ENCODE measurements at places on chromosomes 6 and 20. TPM values are rescaled to one million over a fixed set of nuclear protein-coding genes. Genes with fewer than 3 reads are reported as not detected.

GRCh38 chr20:62659488-62660239, 17.4 kb downstream of the SLCO4A1 start:
- DNase-seq = no peak

DNA sequence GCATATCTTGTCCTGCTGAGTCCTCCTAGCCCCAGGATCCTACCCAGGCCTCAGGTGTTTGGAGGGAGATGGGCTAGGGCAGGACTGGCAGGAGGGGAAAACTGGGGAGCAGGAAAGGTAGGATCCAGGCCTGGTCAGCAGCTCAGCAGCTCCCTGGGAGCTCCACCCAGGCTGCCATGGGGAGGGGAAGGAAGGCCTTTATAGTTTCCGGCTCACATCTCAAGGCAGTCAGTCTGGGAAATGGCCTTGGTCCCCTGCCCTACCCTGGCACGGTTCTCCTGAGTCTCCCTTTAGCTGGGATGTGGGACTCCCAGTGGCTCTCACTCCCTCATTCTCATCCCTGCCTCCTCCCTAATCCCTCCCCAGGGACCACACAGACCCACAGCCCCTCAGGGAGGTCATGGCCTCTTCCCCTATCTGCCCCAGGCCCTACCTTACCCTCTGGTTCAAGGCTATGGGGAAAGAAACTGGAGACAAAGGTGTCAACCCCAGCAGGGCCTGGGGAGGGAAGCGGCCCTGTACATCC, 1.6 kb downstream of the SLC44A4 start:
- DNase-seq = no peak

DNA sequence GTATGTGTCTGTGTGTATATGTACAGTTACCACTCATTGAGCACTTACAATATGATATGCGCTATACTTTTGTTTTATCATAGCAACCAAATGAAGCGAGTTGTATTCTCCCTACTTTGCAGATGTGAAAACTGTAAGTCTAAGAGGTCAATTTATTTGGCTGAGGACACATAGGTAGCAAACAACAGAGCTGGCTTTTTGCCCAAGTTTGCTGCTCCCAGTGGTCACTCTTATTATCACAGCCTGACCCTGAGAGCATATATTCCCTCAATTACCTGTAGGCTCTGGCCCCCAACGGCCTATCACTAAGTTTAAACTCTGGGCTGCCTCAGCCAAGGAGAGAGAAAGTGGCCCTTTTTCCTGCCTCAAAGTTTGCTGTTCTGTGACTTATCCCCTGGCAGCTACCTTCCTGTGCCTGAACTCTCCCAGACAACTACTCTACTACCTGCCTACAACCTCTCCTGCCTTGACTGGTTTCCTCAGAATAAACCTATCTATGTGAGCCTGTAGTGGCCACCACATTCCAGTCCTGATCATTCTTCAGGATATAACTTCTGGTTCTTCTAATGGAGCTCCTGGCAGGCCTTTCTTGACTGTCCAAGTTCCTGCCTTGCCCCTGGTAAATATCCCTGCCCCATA, 221.8 kb downstream of the FRK start:
- DNase-seq = no peak

- DNase-seq = no peak
Measured at GRCh38 chr6:1321738-1322137, 9.8 kb downstream of the FOXQ1 start.

DNA sequence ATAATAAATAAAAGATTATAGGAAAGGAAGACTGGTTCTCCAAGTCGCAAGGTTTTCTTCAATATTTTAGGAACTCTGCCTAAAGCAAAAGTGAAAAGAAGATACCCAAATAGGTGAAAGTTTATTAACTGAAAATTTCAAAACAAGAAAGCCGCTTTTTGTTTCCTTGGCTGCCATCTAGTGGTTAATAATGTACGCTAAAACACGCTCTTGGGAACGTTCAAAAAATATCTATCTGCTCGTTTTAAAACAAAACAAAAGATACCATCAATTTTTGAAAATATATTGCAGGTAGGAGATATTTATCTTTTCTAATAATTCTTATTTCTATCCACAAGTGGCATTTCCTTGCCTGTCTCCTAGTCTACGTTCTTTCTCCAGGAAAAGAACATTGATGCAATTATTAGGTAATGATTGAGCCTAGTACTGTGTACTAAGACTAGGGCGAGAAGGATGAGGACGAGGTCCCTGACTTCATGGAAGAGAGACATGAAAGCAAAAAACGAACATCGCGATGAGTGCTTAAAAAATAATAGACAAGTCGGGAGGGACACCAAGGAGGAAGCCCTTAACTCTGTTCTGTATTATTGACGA, 97.2 kb downstream of the SPTLC3 start:
- DNase-seq = no peak

LY6G6C gene
- not detected for total RNA-seq
